Diencephalon (tissue), 1 donor: ENCODE measurements at places on chromosomes 7 and 10. TPM values are rescaled to one million over a fixed set of nuclear protein-coding genes. Genes with fewer than 3 reads are reported as not detected.

The FANK1 gene
- 11.3 TPM for total RNA-seq

The CYP3A7 gene
- total RNA-seq, result not detected

The CXCL12 gene
- 13.1 TPM for total RNA-seq

The SFRP5 gene
- total RNA-seq, result 3.2 TPM

The GPRIN2 gene
- 31.8 TPM for total RNA-seq

The RPA3 gene
- 18.5 TPM for total RNA-seq

The PRSS2 gene
- not detected for total RNA-seq

The SLF2 gene
- total RNA-seq, result 54.0 TPM

The LIPM gene
- total RNA-seq, result not detected

The VSTM4 gene
- total RNA-seq, result 7.8 TPM

The ANXA8 gene
- not detected for total RNA-seq

The TMEM176A gene
- 1.2 TPM for total RNA-seq

The TLX1 gene
- not detected for total RNA-seq

The STK31 gene
- total RNA-seq, result 3.2 TPM
